ENCODE measurements at places on chromosomes 5 and 9.
A peak's percentile ranks its signal among the peaks of the same experiment; 100 is the strongest.

- no peak for DNase-seq
Observed at GRCh38 chr9:36006549-36007315, 30.0 kb upstream of the RECK start.

DNA sequence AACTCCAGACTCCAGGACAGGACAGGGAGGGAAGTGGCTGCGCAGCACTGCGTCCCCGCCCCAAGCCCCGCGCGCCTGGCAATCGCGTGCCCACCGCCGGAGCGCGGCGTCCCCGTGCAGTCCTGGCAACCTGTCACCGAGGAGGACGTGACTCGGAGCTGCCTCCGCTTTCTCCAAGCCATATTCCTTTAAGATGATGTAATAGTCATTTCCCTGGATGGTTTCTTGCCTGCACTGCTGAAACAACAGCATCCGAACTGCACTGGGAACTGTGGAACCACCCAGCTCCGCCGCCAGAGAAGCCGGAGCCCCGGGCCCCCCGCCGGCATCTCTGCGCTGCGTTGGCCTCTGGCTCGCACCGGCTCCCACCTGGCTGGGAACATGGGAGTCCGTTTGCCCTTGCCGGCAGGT, 34.5 kb downstream of the KCTD16 start:
- DNase-seq = no peak

GRCh38 chr9:84338792-84339191, 1.8 kb downstream of the SLC28A3 start:
- no peak for DNase-seq

DNA sequence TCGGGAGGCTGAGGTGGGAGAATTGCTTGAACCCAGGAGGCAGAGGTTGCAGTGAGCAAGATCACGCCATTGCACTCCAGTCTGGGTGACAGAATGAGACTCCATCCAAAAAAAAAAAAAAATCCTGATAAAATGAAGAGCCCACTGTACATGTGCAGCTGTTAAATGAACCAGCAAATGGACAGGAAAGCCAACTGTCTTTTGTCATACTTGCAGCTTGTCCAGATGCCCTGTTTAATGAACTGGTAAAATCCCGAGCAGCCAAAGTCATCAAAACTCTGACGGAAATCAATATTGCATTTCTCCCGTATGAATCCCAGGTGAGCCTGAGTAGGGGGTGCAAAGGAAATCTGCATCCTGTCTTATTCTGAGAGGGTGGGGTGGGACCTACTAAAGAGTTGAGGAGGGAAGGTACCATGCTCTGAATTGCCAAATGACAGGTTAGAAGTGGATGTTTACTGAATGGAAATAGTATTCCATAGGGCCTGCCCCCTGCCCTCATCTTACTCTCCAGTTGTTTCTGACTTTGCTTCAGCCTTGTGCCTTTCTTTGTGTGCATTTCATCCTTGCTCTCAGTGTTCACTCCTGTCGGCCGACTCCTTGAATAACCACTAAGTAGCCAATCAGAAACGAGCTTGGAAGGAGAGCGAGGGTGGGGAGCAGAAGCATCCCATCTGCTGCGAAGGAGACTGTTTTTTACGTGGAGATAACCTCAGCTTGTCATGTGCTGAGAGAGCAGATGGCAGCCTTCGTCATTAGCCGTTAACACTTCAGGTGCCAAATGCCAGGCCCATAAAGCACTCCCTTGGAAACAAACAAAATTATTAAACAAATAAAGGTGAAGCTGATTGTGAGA, 45.7 kb upstream of the CFAP157 start:
- no peak for DNase-seq

GRCh38 chr9:109452761-109453160, 45.3 kb downstream of the PTPN3 start:
- DNase-seq = no peak

- DNase-seq = no peak
Observed at GRCh38 chr5:108276187-108277050, 105.5 kb downstream of the FBXL17 start.

GRCh38 chr5:62432621-62433064, 20.1 kb downstream of the IPO11 start:
- no peak for DNase-seq

GRCh38 chr5:129617206-129617605, 130.7 kb upstream of the MINAR2 start:
- no peak for DNase-seq

GRCh38 chr5:74337254-74337983, 303.1 kb downstream of the ENC1 start:
- DNase-seq = no peak

DNA sequence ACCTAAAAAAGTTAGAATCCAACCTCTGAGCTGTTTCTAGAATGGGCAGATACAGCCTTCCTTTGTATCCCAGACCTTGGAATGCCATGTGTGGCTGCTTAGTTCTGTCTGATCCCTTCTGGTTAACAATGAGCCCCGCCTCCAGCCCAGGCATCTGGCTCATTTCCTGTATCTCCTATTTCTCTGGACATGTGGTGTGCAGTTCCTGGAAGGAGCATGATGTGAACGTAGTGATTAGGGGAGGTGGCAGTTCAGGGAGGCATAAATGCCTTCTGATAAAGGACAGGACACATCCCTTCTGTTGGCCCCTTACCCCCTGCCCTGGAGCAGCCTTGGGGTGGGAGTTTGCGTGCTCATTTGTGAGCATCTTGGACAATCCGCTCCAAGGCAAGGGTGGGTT, 243.0 kb downstream of the ZSWIM6 start:
- DNase-seq = no peak

DNA sequence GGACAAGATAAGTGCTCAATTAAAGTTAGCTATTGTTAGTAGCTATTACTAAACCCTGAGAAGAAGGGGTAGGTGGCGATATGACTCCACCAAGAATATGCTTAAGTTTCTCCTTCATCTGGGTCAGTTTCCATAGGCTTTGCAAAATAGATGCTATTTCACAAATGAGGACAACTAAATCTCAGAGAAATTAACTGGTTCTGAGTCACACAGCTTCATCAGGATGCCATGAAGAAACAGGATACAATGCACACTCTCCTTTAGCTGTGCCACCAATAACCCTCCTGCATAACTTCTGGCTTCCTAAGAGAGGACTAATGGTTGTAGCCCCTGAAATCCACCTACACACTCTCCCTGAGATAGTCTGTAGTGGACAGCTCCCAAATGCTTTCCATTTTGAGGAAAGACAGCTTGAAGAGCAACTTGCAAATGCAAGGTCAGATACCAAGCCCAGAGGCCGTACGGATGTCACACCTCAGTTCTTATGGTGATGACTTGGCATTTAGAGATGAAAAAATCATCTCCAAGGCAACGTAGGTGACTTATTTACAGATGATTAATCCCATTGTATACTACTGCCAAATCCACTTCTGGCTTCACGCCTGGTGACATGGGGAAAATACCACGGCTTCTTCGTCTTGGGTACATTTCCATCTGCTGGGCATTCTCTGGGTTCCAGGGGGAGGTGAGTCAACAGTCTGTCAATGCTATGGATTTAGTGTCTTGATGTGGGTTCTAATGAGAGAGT, 251.4 kb upstream of the IL12B start:
- DNase-seq = no peak

DNA sequence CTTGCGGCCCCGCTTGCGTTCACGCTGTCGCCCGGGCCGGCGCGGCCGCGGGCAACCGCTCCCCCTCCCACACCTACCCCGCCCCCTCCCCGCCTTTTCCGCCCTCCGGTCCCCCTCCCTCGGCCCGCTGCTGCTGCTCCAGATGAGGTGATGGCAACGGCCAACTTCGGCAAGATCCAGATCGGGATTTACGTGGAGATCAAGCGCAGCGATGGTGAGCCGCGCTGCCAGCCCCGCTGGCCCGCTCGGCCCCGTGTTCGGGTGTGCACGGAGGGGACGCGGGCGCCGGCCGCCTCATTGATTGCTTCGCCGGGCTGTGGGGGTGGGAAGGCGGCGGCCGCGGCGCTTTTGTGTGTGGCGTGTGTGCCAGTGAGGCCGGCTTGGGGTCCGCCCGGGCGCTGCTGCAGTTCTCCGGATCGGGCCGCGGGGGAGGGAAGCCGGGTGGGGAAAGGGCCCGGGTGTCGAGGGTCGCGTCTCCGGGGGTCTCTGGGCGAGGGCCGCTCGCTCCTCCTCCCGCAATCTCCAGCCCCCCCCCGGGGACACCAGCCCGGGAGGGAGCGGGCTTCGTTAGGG, 403 bp downstream of the KIF2A start:
- DNase-seq = peak; percentile 68

DNA sequence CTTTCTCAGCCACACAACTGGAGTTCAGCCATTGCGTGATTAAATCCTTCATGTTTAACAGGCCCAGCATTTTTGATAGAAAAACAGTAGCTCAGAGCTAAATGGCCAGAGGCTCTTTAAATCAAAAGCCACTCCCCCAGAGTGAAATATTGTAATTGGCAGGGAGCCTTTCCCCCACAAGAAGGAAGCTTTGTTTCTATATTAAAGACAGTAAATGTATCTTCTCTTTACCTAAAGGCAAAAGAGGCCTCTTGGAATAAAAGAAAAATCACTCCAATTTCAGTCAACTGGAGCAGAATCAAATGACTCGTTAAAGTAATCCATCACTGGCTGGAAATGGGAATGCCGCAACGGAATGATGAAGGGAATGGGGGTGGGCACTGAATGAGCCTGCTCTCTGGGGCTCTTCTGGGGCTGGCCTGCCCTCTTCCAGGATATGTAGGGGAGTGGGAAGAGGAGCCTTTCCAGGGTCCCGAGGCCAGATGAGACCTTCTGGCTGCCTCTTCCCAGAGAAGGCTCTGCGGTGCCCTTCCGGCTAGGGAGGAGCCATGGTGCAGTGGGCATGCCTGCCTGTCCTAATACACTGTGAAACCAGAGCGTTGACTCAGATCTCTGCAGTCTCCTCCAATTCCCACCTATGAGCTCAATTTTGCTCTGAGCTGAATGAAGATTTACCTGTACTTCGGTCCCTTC, 45.2 kb downstream of the ANKDD1B start:
- no peak for DNase-seq

All from stimulated activated CD8-positive, alpha-beta memory T cell treated with anti-CD3 and anti-CD28 coated beads, Interleukin-4, amount 100 ng/mL, for 48 hours (primary cell).